Stimulated activated CD8-positive, alpha-beta memory T cell treated with anti-CD3 and anti-CD28 coated beads, Interleukin-7, amount 100 ng/mL, for 1 hour (primary cell): ENCODE measurements at places on chromosomes 6 and 20.

DNA sequence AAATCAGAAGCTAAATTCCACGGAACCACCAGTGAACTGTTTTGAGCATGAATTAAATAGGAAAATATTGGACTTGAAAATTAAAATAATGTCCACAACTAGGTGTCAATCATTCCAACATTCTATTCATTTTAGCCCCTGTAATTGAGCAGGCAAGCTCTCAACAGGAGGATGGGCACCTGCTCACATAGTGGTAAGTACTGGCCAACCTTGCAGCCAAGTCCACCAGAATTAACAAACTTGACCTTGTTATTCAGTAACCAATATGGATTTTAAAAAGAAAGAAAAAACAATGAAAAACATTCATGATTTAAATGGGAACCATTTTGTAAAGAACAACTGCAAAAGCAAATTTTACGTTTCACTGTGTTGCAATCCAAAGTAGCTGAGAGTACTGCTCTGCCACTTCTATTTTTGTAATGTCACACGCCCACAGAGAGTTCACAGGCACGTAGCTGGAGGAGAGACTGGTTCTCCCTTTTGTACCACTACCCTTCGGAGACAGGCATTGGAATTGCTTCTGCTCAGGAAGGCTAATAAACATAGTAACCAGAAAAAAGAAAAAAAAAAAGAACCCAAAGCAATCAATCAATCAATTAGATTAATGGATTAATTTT, 75.2 kb upstream of the F13A1 start:
- DNase-seq = no peak

- no peak for DNase-seq
These were observed 10.7 kb upstream of the MUC21 start for GRCh38 chr6:30972816-30973215.

DNA sequence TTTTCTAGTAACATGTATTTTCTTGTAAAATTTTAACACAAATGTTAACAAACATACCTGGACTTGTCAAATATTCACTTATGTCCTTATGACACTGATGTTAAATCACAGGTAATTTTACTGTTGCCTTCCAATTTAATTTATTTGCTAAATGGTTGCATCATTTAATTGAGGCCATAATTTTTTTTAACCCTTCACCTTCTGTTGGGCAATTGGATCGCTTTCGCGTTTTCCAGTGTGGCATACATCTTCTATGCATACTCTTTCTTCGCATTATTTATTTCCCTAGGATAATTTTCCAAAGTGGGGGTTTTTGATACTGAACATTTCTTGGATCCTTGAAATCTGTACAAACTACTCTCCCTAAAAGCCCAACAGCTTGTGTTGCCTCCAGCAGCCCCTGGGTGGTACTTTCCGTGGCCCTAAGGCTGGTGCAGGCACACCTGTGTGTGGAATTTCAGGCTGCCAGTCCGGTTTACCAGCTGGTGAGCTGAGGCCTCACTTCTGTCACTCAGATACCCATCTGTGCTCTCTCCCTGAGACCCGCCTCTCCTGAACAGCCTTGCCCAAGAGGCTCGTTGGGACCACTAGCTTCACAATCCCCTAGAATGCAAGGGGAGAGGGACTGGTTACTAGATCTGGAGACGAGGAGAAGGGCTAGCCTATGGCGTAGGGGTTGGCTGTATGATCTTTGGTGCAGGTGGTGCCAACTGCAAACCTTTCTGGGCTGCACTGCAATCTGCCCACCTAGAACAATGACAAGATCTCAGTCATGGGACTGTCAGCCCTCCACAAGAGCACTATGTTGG, 11.2 kb upstream of the C20orf144 start:
- DNase-seq = no peak

GRCh38 chr6:166697113-166697512, 70.1 kb upstream of the RPS6KA2 start:
- DNase-seq = no peak

DNA sequence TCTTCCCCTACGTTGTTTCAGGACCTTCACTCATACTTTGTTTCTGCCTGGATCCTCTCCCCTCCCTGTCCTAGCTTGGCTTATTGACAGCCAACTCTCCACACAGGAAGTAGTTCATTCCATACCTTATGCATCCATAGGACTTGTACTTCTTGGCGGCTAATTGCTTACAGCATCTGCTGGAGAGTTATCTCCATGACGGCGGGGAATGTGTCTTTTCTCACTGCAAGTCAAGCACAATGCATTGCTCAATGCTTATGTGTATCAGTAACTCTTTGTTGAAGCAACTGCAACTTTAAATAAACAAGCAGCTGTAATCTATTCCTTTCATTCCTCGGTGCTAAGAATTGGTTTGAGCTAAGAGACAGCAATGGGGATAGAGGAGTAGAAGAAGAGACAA, 551.3 kb upstream of the EPHA7 start:
- no peak for DNase-seq
